IPS DF 19.7 (cell line): ENCODE measurements at places on chromosomes 6 and 20.

DNA sequence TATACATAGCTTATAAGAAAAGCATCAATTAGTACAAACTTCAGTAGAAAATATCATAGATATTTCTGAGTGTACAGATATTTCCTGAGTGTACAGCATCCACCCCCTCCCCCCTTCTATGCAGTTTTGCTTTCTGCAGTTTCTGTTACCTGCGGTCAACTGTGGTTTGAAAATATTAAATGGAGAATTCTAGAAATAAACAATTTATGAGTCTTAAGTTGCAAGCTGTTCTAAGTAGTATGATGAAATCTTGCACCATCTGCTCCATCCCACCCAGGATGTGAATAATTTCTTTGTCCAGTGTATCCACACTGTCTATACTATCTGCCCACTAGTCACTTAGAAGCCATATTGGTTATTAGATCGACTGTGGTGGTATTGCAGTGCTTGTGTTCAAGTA lies 15.8 kb upstream of the GPR63 start:
- DNase-seq = no peak

DNA sequence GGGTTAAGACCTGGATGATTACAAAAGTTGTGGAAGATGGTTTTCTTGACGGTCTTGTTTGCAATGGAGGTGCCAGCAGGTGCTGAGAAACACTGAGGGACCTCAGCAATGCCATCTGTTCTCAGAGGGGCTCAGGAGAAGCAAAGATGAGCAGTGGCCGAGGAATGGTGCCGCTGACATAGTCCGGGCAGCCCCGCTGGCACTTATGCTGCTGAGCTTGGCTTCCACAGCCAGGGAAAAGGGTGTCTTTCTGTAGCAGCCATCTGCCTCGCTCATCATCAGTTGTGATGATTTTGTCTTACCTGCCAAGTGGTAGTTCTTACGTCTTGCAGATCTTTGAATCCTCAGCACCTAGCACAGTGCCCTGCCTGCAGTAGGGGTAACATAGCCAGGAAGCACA lies 55.7 kb downstream of the PPP1R14C start:
- DNase-seq = no peak

GRCh38 chr20:47859278-47859677 lies 74.0 kb upstream of the SULF2 start:
- no peak for DNase-seq

DNA sequence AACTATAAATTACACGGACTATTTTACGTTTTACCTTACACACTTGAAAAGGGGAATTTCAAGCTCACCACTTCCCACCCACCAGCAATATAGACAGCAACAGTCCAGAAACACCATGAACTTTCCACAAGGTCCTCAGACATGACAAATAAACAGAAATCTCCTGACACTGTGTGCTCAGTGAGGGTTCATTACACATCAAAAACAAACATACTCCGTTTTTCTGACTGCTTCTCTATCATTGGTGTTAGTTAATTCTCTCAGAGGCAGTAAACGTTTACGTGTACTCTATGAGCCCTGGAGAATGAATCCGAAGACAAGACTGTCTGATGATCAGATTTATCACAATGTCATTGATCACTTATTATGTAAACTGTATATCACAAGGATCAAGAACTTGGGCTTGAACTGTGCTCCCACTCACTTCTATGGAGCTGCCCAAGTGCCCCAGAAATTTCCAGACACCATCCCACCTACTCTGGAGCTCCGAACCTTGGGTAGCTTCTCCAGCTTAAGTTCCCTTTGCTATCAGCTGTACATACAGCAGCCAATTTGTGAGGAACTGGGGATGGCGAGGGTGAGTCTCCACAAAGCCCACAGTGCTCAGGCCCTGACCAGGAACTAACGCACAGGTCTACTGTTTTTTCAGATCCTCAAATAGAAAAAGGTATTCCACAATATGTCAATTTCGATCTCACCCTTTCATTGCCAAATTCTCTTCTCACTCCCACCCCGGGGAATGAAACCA lies 86.0 kb downstream of the ALDH8A1 start:
- DNase-seq = no peak

DNA sequence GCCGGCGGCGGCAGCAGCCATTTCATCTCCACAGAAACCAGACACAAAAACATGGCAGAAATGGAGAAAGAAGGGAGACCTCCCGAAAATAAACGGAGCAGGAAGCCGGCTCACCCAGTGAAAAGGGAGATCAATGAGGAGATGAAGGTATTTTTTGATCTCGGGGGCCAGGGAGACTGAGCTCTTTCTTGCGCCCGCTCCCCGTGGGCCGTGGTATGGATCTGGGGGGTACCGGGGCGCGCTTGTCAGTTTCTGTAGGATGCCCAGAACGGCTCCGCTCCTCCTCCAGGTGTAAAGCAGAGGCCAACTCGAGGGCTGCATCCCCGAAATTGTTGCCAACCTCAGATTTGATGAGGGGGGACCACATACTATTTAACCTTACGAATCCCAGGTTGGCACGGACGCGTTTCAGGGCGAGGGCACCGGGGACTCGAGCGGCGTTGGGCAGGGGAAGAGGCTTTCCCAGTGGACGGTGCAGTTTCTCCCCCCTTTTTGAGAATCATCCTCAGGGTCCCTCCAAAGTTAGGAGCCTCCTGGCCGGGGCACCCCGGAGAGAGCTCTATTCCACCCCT lies 735 bp downstream of the SOBP start:
- DNase-seq = no peak

GRCh38 chr6:1381481-1382330 lies 7.7 kb upstream of the FOXF2 start:
- no peak for DNase-seq

DNA sequence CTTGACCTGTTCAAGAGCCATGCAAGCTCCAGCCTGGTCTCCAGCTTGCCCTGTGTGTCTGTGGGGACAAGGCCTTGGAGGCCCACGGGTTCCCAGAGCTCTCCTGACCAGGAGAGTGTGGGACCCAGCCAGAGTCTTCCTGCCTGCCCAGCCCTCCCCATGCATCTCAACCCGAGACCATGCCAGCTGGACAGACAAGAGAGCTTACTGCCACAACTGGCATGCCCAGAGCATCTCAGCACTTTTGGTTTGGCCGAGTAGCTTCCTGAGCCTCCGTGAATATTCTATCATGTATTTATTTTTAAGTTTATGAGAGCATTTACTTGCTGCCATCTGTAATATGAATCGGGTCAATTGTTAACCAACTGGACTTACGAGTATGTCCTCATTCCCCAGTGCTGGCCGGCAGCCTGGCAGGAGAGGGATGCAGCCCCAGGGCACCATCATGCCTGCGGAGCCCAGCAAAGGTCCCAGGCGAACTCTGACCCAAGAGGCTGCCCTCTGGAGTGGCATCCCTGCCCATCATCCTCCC lies 14.9 kb downstream of the IP6K3 start:
- DNase-seq = no peak

- no peak for DNase-seq
Observed at GRCh38 chr6:37078814-37079213, 73.4 kb downstream of the FGD2 start.

- peak; percentile 94 for DNase-seq
Observed at GRCh38 chr6:26537160-26537845, 863 bp upstream of the HMGN4 start.

GRCh38 chr6:9875605-9876353 lies 539.1 kb downstream of the TFAP2A start:
- DNase-seq = no peak

GRCh38 chr6:90895299-90896074 lies 308.6 kb upstream of the MAP3K7 start:
- no peak for DNase-seq

GRCh38 chr20:10110151-10110550 lies 75.4 kb downstream of the ANKEF1 start:
- no peak for DNase-seq

DNA sequence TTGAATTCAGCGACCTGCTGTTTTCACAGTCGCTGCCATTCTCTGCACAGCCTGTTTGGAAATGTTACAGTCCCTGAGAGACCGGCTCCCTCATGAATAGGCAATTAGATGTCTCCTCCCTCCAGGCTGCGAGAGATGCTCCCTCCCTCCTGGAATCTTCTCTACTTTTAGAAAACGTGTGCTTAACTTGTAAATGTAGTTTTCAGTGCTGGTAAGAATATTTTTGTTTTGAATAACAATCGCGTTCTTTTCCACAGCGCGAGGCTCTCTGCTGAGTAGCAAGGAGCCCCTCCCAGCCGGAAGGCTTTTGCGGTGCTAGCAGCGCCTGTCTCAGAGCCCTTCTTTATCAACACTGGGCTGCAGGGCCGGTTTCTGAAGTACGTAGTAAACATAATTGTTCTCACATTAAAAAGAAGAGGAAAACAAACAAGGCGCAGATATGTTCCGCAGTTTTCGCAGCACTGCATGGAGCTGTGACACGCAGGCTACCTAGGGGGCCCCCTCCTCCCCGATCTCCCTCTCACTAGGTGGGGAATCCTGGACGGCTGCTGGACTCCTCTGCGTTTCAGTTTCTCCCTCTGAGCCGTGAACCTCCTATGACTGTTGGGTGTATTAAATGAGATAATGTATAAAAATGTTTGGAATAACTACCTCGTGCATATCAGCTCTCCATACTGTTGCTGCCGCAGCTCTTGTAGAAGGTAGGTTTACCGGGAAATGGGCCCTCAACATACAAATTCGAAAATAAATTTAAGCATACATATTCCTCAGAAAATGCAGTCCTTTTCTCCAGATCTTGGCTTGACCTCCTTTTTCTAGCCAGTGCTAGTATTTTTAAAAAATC lies 79.0 kb upstream of the SPACA1 start:
- DNase-seq = no peak

GRCh38 chr6:9504191-9504590 lies 910.7 kb downstream of the TFAP2A start:
- no peak for DNase-seq

DNA sequence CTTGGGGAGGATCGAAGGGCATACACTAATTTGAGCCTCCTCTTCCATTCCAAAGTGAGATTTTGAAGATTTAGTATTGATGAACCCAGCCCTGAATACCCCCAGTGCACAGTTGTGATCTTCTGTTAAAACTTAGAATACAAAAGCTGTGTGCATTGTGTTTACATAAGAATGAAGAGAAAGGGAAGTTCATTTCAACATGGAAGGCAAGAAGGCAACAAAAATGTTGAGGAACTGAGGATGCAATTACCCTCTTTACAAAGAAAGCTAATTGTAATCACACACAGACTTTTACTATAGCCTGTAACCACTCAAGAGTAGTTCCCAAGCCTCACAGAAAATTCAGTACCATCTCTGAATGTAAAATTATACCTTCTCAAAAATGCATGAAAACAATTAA lies 49.3 kb downstream of the GFOD1 start:
- DNase-seq = no peak

DNA sequence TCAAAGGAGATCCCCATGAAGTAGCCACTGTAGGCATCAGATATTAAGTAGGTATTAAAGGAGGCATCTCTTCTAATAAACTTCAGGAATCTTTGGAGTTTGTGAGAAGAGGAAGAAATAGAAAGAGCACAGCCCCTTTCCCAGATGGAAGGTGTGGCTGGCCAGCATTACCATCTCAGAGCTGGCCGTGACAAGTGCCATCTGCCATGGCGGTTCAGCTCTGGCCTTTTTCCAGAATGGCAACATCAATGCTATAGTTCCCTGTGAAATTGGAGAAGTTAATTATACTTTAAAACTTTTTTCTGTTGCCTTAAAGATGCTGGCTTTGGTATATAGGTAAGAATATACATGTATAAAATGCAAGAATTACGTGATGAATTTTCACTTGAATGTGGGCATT lies 51.9 kb upstream of the MCUR1 start:
- DNase-seq = no peak

DNA sequence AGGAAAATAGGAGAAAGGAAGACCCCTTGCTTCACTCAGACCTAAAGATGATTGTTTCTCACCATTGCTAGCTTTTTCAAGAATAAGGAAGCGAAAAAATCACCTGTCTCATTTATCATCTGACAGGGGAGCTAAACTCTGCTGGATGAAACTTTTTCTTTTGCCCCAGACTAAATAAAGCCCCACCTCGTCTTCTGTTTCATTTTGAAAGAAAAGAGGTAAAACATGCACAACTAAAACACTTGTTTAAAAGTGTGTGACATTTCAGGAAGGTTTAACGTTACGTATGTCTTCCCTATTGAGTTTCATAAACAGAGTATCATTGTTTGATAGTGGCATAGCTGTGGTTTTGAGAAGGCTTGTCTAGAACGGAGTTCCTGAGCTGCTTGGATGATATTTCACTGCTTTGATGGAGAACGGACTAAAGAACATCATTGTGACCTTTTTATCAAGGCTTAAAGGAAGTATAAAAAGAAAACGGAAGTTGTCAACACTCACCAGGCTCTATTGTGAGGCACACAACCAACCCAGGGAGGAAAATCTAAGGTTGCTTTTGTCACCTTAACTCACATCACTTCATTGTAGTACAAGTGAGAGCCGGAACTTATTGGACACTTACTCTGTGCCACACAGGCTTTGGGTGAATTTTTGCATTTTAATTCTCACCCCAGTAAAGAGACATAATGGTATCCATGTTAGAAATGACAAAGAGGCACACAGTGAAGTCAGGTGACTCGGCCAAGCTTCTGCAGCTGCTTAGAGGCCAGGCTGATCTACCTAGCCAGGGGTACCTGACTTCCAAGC lies 29.5 kb downstream of the TSHZ2 start:
- DNase-seq = no peak

DNA sequence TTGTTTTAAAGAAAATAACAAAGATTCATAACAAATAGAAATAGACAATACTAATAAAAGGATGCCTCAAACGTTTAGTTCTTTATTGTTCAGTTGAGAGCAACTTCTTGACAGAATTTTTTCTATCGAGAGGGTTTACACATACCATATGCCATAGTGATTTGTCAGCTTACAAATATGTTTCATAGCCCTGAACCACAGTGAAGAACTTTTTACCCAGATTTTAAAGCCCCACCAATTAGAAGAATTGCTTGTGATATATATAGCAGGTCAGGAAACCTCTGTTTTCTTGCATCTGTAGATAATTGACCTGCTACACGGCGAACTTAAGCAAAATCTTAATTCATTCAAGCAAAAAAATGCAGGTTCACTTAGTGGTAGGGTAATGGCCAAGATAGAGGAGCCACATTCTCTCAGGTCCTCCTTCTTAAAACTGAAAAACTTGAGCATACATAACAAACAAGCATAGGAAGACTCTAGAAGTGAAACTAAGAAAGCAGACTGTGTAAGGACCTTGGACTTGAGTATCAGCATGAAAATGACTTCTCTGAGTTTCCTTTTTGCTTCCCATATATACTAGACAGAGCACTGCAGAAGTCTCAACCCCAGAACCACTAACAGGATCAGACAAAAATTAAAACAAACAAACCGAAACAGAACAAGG lies 39.5 kb downstream of the CRISP1 start:
- DNase-seq = no peak

DNA sequence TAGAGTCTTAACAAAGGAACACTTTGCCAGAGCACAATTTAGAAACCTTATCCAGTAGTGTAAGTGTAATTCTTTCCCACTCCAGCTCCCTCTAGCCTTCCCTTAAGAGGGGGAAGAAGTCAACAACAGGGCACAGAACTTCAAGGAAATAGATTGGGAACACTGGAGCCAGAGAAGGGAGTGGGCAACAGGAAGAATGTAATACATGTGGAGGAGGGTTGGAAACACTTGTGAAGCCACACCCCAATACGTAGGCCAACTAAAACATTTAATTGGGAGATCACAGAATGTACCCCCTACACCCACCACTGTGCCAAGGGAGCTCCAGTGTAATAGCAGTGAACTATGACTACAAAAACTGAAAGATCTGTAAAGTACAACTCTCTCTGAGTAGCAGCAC lies 735.7 kb upstream of the HS3ST5 start:
- DNase-seq = no peak

GRCh38 chr20:44017905-44018258 lies 103.2 kb downstream of the TOX2 start:
- DNase-seq = no peak

GRCh38 chr6:24537771-24538385 lies 43.1 kb downstream of the ALDH5A1 start:
- no peak for DNase-seq

GRCh38 chr20:4665591-4665990 lies 56.1 kb upstream of the PRND start:
- no peak for DNase-seq
